ENCODE measurements at places on chromosomes 4 and X.

DNA sequence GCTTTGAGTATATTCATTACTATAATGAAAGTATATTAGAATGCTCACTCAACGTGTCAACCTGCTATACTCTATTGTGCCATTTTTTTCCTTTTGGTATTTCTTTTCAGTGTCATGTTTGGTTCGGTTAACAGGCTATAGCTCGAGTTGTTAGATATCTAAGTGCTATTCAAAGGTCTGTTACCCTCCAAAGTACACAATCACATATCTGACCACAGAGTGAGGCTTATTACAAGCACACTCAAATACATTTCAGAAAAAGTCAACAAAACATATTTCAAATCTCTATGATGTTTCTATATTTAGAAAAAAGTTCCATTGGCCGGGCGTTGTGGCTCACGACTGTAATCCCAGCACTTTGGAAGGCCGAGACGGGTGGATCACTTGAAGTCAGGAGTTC, 32.8 kb downstream of the WNK3 start:
- no peak for DNase-seq

GRCh38 chr4:37837446-37837845, 11.0 kb downstream of the PGM2 start:
- DNase-seq = no peak

DNA sequence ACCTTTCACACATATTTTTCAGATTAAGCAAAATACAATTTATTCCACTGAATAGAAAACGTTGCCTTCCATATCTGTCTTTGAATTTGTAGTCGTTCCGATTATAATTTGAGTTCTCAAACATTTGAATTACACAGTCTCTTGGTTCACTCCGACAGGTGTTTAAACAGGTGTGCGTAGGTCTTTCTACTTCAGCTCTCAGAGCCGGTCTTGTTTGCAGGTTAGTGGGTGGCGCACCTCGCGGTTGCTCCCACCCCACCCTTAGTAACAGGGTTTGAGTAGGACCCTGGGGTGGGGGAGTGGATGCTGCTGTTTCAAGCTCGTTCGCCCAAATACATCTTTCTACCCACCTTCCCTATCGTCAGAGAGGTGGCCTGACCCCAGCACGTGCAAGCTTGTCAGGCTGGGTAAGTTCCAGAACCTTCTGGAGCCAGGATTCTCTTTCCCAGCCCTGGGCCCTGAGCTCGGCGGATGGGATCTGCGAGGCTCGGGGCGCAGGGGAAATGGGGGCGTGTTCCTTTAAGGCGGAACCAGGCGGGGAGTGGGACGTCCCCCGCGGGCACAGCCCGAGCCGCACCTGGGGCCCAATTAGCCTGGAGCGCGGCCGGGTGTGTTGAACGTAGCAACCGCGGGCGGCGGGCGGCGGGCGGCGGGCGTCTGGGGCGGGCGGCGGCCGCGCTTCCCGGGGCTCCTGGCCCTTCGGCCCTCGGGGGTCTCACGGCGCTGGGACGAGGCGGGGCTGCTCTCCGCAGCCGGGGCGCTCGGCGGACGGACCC, at the start of gene FAM149A:
Gene FAM149A, plus strand, starts transcription at position 591 of the 776 bp plus-strand sequence.
- DNase-seq = peak; percentile 63

- no peak for DNase-seq
Observed at GRCh38 chr4:2788532-2789103, 4.3 kb upstream of the SH3BP2 start.
